WTC11 (cell line): ENCODE measurements at places on chromosomes 11 and 22. TPM values are rescaled to one million over a fixed set of nuclear protein-coding genes. Genes with fewer than 3 reads are reported as not detected.
A peak's percentile ranks its signal among the peaks of the same experiment; 100 is the strongest.

DNA sequence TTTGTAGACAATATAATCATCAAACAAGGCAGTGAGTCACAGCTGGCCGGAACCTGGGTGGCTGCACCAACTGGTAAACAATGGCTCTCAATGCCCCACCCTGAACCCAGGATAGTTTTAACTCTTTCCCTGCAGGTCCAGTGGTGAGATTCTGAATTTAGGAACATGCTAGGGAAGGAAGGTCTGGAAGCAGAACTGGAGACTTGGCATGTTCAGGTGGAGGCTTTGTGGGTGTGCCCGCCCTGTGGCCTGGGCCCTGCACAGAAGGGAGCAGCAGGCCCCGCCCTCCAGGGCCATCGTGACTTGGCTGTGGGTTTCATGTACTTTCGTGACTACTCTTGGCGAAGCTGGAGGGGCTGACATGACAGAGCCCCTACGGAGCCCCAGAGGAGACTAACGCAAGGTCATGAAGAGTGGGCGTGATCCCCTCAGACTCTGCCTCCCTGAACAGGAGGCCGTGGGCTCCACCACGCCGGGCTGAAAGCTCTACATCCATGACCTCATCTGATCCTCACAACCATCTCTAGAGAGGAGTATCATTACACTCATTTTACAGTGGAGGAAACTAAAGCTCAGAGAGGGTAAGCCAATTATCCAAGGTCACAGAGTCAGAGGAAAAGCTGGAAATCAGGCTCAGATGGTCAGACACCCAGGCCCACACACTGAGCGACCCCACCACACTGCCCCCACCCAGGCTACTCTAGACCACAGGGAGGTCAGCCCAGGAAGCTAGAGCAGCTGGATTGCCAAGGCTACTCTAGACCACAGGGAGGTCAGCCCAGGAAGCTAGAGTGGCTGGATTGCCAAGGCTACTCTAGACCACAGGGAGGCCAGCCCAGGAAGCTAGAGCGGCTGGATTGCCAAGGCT is 27.3 kb downstream of the MAFF start:
- no peak for DNase-seq

GRCh38 chr11:3228445-3228829 is 3.8 kb downstream of the MRGPRE start:
- DNase-seq, result no peak

Gene FAM111A
- total RNA-seq, result 18.8 to 24.4 TPM (median 22.0 TPM) in 3 replicates

DNA sequence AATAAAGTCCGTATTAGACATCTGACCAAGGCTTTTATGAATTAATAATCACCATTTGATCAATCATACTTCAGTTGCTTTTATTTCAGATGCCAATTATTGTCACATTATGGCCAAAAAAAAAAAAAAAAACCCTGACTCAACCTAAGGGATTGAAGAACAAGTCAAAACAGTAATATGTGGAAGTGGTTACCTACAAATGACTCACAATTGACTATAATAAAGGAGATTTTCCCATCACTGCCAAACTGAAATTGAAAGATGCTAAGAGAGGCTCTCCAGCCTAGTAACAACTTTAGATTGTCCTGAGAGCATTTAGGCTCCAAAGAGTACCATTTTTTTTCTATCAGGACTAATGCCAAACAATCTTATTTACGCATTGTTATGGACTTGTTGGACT is 35.2 kb downstream of the SOX6 start:
- DNase-seq, result no peak

Gene GPR83
- total RNA-seq, result 0.23 to 0.48 TPM (median 0.42 TPM) in 3 replicates

DNA sequence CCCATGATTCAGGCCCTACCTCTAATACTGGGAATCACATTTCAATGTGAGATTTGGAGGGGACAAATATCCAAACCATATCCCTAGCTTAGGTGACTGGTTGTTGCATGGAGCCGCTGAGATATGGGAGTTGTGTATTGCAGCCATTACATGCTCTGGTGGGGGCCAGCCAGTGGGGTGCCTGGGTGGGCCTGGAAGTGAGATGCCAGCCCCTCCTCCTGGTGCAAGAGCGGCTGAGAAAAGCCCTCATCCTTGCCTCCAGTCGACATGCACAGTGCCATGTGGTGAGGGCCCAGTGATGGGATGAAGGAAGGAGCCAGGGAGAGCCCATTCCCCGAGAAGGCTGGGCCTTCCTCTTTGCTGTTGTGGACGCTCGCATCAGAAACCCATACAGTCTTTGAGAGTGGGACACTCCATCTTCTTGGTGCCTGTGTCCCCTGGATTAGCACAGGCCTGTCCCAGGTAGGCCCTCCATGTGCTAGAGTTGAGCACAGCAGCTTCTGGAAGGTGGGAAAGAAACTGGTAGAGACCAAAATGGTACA is 1043.0 kb downstream of the TBC1D22A start:
- DNase-seq, result no peak

Gene JAML
- total RNA-seq, result 0.24 to 0.37 TPM in 2 of 3 replicates, not detected in the other

Gene CPSF7
- total RNA-seq, result 86.0 to 90.7 TPM (median 88.3 TPM) in 3 replicates

- peak; percentile 68 for DNase-seq
Measured at GRCh38 chr11:46918083-46918787, at the start of gene LRP4. LRP4 (minus strand) TSS chr11:46918550; CDS start chr11:46918379, 171 bp downstream.

DNA sequence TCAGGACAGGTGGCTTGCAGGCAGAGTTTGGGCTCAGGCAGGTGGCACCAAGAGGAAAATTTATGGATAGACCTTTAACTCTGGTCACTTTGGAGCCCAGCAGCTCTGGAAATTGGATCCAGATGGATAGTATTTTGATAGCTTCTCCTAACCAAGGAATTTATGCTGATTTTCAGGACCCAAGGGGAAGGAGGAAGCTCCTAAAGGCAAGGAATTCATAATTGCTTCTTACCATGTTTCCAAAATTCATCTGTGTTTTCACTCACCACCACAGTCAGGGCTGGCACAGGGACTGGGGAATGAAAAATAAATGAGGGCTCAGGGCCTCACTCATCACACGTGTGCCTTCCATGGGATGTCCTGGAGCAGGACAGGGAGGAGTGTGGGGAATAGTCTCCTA is 317.8 kb downstream of the ST3GAL4 start:
- no peak for DNase-seq

- DNase-seq, result no peak
Measured at GRCh38 chr22:21012446-21013407, 2.2 kb upstream of the P2RX6 start.

Gene C1QTNF4
- 9.5 to 10.7 TPM (median 9.5 TPM) in 3 replicates for total RNA-seq

Gene NAALAD2
- total RNA-seq, result 3.7 to 6.0 TPM (median 5.5 TPM) in 3 replicates

Gene KCNC1
- total RNA-seq, result 0.09 to 0.21 TPM (median 0.20 TPM) in 3 replicates

DNA sequence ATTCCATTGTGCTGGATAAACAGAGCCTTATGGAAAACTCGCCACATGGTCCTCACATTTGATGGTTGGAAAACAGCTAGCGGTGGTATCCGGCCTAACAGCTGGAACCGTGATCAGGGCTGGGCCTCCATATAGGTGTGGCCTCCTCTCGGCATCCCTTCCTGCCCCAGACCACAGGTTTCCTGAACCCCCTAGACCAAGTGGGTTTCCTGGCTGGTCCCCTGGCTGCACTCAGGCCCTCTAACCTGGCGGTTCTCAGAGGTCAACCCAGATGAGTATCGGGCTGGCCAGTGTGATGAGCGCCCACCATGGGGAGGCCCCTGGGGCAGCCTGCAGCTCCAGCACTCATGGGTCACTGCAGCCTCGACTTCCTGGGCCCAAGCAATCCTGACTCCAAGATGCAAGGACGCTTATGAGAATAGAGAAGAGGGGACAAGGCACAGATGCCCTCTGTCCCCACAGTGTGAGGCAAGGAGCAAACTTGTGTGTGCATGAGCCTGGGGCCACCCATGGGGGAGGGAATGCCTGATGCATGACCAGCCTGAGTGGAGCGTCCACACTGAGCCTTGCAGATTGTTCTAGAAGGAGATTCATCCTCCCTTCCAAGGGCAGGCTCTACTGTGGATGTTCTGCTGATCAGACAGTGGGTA is 53.4 kb upstream of the WNT7B start:
- peak; percentile 8 for DNase-seq

DNA sequence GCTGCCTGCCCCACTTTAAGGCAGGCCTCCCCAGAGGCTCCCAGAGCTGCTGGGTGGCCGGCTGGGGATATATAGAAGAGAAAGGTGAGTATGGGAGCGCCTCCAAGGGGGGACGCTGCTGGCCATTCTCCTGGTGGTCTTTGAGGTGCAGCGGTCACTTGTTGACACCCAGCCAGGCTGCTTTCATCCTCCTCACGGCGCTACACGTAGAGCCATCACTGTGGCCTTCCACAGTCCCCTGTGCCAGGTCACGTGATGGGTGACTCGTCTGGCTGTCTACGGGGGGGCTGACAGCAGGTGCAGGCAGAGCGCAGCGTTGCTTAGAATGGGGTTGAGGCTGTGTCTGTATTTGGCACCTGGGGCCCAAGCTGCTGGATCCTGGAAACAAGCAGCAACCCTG is 1.9 kb downstream of the ACR start:
- no peak for DNase-seq

Gene CHEK1
- total RNA-seq, result 99.9 to 111 TPM (median 101 TPM) in 3 replicates

GRCh38 chr11:31818874-31819331 is 7.8 kb upstream of the PAX6 start:
- peak; percentile 55 for DNase-seq

Gene CHRM1
- total RNA-seq, result not detected in 3 replicates

DNA sequence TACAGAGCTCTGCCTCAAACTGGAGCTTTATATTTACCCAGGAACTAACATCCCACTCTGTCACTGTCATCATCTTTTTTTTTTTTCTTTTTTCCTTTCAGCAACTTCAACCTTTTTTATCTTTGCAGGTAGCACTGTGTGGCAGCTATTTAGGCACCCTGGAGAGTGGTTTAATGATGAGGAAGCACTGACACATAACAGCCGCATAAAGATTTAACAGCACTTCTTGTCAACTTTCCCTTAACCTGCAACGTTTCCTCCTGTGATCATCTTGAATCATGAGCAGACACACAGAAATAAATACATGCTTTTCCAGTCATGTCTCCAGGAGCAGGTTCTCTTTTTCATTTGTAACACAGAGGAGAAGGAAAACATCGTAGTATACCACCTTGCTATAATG is 34.8 kb downstream of the PDGFD start:
- no peak for DNase-seq

DNA sequence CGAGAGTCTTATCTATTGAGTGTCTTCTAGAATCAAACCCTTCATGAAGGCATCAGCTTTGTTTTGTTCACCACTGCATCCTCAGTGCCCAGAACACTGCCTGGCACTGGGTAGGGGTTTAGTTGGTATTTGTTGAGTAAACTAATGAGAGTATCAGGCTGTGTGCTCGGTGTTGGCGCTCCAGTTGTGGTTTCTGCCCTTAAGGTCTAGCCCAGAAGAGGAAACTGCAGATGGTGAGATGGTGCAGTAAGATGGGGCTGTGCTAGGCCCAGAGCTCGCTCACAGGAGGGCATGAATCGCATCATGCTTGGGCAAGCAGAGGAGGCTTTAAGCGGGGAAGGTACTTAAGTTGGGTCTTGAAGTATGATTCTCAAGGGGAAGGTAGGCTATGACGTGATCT is 97.2 kb downstream of the FBXO7 start:
- no peak for DNase-seq

Gene LMO1
- 0.39 to 0.44 TPM (median 0.44 TPM) in 3 replicates for total RNA-seq

- DNase-seq, result no peak
Measured at GRCh38 chr11:71426413-71426812, 21.8 kb downstream of the DHCR7 start.

DNA sequence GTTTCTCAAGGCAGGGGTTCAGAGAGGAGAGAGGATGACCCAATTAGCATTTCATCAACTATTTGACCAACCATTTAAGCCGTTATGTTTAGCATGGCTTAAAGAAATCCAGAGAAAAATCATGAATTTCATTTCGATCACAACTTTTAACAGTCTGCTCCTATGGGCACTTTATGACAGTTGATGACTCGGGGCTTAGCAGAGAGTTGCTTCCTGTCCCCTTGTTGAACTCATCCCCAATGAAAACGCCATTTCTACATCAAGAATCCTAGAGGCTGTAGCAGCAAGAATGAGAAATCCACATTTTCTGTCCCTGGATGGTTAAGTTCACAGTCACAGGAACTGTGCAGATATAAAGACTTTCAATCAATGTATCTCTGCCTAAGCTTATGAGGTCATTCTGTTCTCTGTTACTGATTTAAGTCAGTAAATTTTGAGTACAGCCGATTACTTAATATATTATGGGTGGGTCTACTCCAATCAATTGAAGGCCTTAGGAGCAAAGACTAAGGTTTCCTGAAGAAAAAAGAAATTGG is 81.1 kb downstream of the BDNF start:
- no peak for DNase-seq

Gene OR6A2
- total RNA-seq, result 0.07 to 0.27 TPM (median 0.07 TPM) in 3 replicates

- DNase-seq, result no peak
Measured at GRCh38 chr11:65003282-65003681, 6.5 kb upstream of the BATF2 start.

GRCh38 chr11:120013325-120014250 is 124.3 kb downstream of the TRIM29 start:
- DNase-seq, result peak; percentile 87

- no peak for DNase-seq
Measured at GRCh38 chr11:64535811-64536210, 55.2 kb upstream of the SLC22A12 start.

GRCh38 chr22:38303974-38304373 is 13.3 kb downstream of the CSNK1E start:
- no peak for DNase-seq

Gene TMEM109
- 24.1 to 26.8 TPM (median 25.1 TPM) in 3 replicates for total RNA-seq

GRCh38 chr11:119666061-119666460 is 62.9 kb downstream of the NECTIN1 start:
- no peak for DNase-seq

DNA sequence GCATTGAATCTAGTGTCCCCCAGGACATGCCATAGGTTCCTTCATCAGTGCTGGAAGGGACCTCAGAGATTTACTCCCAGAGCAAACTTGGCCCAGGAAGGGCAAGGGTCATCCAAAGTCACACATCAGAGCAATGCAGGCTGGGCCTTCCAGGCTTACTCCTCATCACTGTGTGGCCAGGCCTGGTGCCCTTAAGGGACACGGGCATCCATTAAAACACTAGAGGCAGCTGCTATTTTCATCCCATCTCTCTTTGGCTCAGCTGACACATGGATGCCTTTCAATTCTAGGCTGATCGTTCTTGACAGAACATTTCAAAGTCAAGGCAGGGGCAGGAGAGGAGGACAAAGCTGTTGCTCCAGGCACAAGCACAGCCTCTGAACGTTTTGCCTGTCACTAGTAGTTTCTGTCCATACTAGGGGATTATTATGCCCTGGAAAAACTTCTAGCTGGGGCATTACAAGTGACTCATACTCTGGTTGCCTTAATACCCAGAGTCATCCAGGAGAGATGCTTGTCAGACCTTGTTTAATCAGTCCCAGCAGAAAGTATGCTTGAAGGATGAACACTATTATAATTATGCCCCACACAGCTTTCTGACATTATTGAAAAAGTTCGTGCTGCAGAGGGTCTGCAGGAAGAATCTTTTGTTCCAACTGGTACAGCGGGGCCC is 240.3 kb downstream of the TENM4 start:
- DNase-seq, result no peak

DNA sequence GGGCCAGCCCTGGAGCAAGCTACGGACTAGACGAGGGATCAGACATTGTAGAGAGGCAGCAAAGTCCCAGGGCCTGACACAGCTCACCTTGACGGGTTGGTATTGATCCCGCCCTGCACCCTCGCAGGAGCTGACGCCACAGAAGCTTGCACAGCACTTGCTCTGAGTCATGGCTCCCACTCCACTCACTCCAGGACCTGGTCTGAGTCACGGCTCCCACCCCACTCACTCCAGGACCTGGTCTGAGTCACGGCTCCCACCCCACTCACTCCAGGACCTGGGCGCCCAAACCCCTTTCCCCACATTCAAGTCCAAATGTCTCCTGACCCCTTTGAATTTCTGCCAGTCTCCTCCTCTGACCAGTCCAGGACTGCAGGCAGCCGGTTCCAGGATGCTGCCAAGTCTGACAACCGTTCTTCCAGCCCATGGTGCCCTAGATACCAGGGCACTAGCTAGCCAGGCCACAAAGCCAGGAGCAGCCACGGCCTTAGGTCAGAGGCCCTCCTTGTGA is 6.0 kb upstream of the PNPLA5 start:
- DNase-seq, result no peak
